ENCODE measurements at places on chromosomes 1 and 21.

DNA sequence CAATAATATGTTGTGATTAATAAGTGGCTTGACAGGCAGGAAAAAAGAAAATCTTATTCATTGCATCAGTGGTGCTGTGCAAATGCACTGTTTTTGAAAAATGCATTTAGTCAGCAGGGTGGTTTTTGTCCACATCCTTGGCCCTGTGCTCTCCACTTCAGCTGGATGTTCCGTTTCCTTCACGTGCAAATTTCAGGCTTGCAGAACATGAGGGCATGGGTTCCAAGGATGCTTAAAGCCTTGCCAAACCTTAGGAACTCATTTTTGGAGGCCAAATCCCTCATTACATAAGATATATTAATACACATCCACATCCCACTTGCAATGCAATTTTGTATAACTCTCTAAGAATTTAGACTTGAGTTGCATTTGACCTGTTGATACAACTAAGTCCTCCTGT lies 410.1 kb downstream of the PRDM2 start:
- DNase-seq: no peak

GRCh38 chr1:62184336-62184735 lies 10.3 kb upstream of the L1TD1 start:
- DNase-seq: no peak

- DNase-seq: no peak
Observed at GRCh38 chr1:5722635-5723164, 269.5 kb downstream of the NPHP4 start.

GRCh38 chr1:197198911-197199310 lies 52.4 kb upstream of the ASPM start:
- DNase-seq: no peak

DNA sequence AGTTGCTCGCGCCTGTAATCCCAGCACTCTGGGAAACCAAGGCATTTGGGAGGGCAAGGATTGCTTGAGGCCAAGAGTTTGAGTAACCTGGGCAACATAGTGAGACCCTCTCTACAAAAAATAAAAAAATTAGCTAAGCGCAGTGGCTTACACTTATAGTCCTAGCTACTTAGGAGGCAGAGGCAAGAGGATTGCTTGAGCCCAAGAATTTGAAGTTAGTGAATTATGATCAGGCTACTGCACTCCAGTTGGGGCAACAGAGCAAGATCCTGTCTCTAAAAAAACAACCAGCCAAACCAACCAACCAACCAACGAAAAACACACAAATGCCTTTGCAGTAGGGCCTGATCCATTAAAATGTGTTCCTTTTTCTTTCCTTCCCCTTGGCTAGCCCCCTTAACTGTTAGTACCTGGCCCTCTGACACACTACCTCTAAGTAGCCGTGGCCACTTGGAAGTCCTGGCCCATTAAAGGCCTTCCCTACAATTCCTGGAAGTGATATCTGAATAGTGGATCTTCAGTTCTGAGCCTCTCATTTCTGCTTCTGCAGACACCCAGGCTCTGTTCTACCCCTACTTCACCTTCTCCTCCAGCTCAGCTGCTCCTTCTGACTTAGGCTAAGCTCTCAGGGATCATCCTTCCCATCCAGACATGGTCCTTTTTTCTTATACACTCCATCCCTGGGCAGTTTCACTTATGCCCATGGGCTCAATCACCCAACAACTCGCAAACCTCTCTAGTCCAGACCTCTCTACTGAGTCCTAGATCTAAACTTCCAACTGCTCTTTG lies 3.5 kb upstream of the OSCP1 start:
- no peak for DNase-seq

- no peak for DNase-seq
Observed at GRCh38 chr1:62358665-62359373, 39.6 kb upstream of the KANK4 start.

GRCh38 chr1:68206848-68207689 lies 25.3 kb downstream of the WLS start:
- no peak for DNase-seq

DNA sequence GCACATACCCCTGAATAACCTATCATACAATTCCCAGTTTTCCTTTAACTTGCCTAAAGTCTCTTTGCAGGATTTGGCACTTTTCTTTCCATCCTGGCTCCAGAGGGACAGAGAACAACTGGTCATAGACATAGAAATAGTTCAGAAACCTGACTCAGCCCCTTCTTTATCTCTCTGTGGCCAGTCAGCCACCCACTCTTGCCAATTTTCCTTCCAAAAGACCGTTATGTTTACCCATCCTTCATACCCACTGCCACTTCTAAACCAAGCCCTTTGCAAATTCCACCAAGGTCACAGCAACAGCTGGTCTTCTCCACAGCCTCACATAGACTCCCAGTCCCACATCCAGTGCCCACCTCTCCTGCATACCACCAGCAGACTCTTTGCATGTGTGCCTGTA lies 127.2 kb upstream of the FGGY start:
- DNase-seq: no peak

GRCh38 chr1:202073206-202073605 lies 49.5 kb upstream of the GPR37L1 start:
- DNase-seq: no peak

GRCh38 chr1:29417147-29417858 lies 181.0 kb downstream of the PTPRU start:
- no peak for DNase-seq

DNA sequence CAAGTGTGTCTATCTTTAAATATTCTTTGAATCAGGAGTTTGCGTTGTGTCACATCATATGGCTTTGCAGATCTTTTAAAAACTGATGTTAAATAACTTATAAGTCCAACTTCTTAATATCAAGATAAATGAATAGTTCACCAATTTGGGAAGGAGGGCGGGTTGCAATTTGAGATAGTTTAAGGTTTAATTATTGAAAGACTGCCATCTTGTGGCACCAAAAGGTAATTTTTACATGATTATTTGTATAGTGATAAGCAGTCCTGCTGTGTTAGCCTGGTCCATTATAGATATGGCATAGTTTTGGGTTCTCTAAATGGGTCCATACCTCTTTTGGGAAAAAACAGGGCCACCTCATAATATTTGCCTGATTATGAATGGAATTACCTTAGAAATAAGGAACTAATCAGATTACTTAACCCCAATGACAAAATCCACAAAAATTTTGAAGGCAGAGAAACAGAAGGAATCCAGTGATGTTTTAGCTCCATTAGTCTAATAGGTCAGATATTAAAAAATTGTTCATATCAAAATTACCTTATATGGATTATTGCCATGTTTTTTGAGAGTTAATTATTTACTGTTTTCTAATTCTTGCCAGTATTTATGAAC lies 64.3 kb downstream of the PRKAA2 start:
- no peak for DNase-seq

GRCh38 chr21:20329636-20330035 lies 668.6 kb upstream of the NCAM2 start:
- no peak for DNase-seq

DNA sequence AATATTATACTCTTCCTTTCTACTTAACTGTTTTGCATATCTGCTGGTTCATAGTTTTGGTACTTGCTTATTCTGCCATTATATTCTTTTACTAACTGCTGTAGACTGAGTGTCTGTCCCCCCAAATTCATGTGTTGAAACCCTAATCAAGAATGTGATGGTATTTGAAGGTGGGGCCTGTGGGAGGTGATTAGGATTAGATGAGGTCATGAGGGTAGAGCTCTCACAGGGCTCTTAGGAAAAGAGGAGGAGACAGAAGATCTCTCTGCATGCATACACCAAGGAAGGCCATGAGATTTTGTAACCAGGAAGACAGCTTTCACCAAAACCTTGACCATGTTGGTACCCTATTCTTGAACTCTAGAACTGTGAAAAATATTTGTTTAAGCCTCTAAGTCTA lies 354.1 kb upstream of the B3GALT2 start:
- DNase-seq: no peak

- DNase-seq: no peak
Observed at GRCh38 chr1:183970516-183971300, 66.8 kb downstream of the COLGALT2 start.

GRCh38 chr1:117003223-117003875 lies 1.8 kb downstream of the CD101 start:
- no peak for DNase-seq

- DNase-seq: no peak
Observed at GRCh38 chr21:16302851-16303282, 573.1 kb downstream of the USP25 start.
